NCI-H1092 treated with DMSO at 0.1 percent for 48 hours (cell line): ENCODE measurements at places on chromosomes 11 and 22.

- DNase-seq: no peak
Observed at GRCh38 chr11:62958547-62959421, 26.0 kb downstream of the SLC22A6 start.

DNA sequence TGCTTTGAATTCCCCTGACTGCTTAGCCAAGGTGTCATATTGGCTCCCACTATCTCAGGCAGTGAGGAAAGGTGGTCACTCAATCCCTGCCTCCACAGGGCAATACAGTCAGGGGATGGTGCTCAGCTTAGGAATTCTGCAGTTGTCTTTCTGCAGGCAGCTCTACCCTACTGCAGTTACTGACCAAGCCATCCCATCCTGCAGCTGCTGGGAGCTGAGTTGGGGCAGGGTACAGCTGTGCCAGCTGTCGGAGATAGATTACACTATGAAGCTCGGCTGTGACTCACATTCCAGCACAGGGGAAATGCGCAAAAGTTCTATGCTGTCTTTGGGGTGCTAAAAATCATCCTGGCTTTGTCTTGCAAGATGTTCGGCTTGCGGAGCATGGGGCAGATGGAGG is 4.4 kb upstream of the DAGLA start:
- no peak for DNase-seq

DNA sequence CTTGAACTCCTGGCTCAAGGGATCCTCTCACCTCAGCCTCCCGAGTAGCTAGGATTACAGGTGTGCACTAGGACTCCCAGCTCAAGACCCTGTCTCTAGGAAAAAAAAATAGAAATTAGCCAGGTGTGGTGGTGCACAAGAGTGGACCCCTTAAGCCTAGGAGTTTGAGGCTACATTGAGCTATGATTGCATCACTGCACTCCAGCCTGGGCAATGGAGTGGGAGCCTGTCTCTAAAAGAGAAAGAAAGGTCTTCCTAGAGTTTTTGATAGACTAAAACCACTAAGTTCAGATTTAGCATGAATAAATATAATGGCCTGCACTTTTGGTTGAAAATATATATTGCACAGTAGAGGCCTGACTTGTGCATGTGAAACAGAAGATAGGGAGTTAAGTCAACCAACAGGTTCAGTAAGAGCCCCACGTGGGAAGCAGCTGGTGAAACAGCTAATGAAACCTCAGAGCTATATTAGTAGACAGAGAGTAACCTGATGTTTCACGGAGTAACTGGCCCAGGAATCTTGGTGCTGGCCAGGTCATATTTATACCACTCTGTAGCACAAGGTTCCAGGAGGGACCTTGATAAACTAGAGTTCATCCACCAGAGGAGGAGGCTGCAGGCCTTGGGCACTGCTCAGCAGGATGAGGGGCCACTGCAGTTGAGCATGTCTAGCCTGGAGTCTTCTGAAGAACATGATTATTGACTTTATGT is 4.6 kb upstream of the MICAL3 start:
- no peak for DNase-seq

DNA sequence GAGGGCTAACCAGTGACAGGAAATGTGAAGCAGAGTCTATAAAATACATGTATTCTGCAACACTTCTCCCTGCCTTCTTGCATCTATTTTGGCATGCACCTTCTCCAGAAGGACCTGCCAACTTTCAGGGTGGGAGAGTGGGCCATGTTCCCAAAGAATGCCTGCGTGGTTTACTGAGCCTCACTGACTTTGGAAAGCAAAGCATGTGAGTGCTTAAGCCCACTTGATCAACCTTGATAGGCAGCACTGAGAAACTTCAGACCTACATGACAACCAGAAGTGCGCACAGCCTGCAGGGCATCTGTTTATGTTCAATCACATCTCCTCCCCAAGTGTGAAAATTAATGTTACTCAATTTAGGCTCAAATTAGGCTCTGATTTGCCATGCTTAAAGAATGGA is 69.2 kb downstream of the AMOTL1 start:
- DNase-seq: no peak

GRCh38 chr22:48951836-48952235 is 875.8 kb downstream of the BRD1 start:
- no peak for DNase-seq

GRCh38 chr11:8828046-8828445 is 82.9 kb upstream of the AKIP1 start:
- no peak for DNase-seq

DNA sequence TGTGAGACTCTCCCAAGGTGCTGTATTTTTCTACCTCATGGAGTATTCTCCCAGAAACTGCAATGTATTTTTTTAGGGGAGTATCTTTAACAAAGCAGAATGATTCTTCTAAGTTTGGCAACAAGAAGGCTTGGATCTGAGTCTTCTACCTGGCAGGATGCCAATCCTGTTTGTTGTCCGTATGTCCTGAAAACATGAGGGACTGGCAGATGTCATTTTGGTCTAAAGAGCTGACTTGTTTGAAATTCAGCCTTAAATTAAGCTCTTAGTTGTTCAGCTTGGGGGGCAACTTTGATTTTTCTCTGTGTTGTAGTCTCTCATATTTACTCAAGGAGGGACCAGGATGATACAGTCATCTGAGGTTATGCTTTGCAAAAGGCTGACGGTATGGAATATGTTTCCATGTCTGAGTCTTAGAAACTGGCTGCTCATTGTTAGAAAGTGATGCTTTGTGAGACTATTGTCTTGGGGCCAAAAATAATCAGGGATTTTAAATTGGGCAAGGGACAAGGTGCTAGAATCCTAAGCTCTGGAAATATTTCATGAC is 9.3 kb downstream of the MRPL16 start:
- DNase-seq: no peak

GRCh38 chr11:36030731-36031281 is 86.9 kb downstream of the LDLRAD3 start:
- no peak for DNase-seq

DNA sequence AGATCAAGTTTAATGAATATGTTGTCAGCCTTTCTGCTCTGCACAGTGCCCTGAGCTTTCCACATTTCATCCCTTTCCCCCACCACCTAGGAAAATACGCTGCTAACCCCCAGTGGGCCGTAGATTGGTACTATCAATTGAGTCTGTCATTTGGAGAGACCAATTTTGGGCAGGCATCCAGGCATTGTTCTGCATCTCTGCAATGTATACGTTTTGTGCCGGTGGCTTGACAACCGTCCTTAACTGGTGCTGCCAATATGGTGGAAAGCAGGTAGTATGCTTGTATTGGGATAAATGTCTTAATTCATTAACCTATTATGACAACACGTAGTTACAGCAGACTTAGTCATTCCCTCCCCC is 1.3 kb downstream of the ELMOD1 start:
- no peak for DNase-seq

GRCh38 chr11:134312223-134312622 is 19.6 kb upstream of the GLB1L2 start:
- DNase-seq: no peak

DNA sequence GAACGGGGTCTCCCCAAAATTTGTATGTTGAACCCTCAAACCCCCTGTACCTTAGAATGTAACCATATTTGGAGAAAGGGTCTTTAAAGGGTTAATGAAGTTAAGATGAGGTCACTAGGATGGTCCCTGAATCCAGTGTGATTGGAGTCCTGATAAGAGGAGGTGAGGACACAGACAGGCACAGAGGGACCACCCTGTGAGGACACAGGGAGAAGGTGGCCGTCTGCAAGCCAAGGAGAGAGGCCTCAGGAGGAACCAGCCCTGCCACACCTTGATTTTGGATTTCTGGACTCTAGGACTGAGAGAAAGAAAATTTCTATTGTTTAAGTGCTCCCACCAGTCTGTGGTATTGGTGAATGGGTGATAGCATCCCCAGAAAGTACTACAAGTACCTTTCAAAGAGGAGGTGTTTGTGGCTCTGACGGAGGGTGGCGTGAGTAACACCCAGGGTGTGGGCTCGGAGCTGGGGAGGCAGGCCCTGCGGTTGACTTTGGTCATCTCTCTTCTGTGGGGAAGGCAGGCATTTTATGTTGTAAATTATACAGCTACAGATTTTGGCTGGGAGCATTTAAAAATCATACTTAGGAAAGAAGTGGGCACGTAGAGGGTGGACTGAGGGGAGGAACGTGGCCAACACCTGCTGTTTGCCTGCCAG is 13.8 kb downstream of the MRGPRF start:
- DNase-seq: no peak

DNA sequence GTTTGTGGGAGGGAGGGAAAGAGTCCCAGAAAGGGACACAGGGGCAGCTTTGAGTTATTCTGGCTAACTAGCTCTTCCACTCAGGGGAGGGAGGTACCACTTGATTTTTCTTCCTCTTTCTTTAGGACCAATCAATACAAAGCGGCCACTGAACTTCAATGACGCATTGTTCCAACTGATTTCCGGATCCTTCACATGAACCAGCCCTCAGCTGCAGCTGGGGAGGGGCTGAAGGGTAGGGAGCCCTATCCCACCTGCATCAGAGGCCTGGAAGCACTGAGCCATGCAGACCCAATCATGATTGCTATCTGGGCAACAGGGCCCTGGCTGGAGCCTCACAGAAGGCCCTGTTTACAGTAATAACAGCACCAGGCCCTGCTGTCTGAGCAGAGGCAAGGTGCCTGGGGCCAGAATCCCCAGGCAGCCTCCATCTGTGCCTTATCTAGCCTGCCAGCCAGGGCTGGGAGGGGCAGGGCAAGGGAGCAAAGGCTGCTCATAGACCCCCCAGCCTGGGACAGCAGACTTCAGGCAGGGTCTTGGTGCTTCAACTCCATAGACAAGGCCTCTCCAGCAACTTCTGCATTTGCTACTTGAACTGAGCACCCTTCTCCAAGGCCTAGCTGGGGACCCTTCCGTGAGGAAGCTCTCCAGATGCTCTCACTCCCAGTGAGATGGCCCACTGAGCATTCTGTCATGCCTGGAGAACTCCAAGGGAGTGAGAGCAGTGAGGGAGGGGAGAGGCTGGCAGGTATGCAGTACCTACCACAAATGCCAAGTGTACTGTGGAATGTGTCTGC is 22.5 kb downstream of the CLPB start:
- no peak for DNase-seq

- no peak for DNase-seq
Observed at GRCh38 chr11:44488165-44488965, 77.1 kb upstream of the CD82 start.

GRCh38 chr22:37509059-37509860 is 10.0 kb downstream of the CARD10 start:
- no peak for DNase-seq
